ENCODE measurements at places on chromosomes 7 and 10. TPM values are rescaled to one million over a fixed set of nuclear protein-coding genes. Genes with fewer than 3 reads are reported as not detected.

The KCND2 gene
- total RNA-seq, result not detected

The PRSS37 gene
- not detected for total RNA-seq

The OR2A12 gene
- total RNA-seq, result not detected

The CALN1 gene
- total RNA-seq, result not detected

The NXPH1 gene
- total RNA-seq, result not detected
